LHCN-M2 (cell line): ENCODE measurements at places on chromosomes 1 and 21.

DNA sequence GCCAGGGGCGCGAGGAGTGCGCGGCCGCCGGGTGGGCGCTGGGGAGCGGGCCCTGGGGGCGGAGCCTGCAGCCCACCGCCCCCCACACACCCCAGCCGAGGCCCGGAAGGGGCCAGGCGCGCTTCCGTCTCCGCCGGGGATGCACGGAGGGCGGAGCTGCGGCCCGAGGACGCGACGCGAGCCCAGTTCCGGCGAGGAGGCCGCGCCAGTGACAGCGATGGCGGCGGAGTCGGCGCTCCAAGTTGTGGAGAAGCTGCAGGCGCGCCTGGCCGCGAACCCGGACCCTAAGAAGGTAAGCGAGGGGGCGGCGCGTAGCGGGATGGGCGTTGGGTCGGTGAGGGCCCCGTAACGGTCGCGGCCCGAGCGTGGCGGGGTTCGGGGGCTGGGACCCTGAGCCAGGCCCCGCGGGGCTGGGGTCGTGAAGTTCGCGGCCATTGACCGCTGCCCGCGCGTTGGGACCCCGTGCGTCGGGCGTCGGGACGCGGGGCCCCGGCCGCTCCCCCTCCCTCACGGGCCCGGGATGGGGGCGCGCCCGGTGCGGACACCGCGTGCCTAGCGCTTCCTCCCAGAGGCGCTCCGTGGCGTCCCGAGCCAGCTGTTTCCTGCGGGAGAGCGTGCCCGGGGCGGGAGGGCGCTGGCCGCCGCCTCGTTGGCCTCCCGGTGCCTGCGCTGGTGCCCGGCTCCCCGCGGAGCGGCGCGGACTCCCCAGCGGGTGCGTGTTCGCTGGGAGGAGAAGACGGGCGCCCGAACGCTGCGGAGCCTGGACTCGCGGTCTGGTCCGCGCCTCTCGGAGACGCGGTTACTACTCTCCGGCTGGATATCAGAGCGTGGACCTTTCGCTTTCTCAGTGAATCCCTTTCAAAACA lies at the start of gene ELOA:
ELOA (plus strand) TSS at position 185 of the 866 bp plus-strand sequence; CDS start at position 218, 33 bp downstream.
- peak; percentile 59 for DNase-seq

GRCh38 chr1:56958526-56958925 lies 7.3 kb downstream of the C8B start:
- DNase-seq, result no peak

GRCh38 chr1:227768125-227768439 lies 32.8 kb downstream of the SNAP47 start:
- DNase-seq, result no peak

- DNase-seq, result no peak
Observed at GRCh38 chr21:25657140-25657539, 18.1 kb downstream of the JAM2 start.

DNA sequence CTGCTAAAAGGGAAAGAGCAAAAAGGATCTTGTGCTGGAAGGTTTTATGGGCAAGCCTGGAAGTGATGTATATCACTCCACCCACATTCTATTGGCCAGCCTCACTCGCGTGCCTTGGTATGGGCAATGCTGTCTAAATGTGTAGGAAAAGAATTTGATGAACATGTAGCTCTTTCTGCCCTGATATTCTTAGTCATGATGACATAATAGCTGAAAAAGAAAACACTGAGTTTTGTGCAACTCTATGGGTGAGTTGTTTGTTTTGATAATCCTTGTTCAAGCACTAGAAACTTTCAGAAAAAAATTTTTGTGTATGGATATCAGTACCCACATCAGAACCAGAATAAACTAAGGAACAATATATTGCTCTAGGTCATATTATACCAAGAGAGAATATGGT lies 231.5 kb upstream of the ST6GALNAC5 start:
- DNase-seq, result peak; percentile 1

DNA sequence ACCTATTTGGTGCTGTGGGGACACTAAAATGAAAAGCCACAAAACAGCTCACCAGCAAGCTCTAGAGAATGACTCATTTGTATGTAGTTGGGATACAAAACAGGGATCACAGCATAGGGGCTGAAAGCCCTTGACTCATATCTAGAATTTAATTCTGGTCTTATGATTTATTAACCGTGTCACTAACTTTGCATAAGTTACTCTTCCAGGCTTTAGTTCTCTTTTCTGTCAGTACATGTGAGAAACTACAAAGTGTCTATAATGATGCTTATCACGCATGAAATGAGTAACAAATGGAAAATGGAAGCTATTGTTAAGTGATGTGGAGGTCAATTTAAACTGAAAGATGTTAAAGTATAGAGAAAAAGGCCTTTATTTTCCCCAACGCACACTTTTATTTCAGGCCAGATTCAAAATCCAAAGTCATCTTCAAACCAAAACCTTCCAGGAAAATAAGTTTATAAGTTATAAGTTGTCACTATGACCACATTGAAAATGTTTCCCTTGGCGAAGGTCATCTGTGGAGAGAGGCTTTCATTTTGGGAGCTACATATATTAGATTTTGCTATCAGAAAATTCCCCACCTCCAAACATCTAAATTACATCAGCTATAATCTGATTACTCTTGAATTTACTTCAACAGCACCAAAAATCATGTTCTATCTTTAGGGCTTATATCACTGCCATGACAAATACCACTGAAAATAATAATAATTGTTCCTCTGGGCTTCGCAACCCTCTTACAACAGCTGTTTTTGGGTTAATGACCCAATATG lies 430.5 kb downstream of the MRPL39 start:
- DNase-seq, result no peak

- DNase-seq, result no peak
Observed at GRCh38 chr1:10687251-10687651, 109.2 kb downstream of the CASZ1 start.

- peak; percentile 19 for DNase-seq
Observed at GRCh38 chr1:170586321-170587252, 54.6 kb downstream of the GORAB start.

- peak; percentile 30 for DNase-seq
Observed at GRCh38 chr1:214379236-214379970, 98.4 kb downstream of the SMYD2 start.

DNA sequence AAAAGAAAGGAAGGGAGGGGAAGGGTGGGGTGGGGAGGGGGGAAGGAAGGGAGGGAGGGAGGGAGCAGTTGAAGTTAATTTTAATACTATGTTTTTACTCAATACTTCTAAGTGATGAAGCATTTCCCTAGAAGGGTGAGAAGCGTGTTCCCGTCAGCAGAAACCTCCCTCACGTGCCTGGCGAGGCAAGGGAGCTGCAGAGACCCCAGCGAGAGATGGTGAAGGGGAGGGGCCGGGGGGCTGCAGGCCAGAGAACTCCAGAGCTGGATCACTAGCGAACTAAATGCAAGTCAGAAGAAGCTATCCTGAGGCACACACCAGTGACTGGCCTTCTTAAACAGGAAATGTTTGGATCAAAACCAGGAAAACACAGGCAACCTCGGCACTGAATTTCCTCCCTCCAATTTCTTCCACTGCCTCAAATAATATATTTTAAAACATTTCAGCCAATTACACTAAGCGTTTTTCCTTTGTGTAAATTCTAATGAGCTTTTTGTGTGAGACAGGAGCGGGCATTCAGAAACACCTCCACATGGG lies 18.0 kb downstream of the WDR4 start:
- no peak for DNase-seq

DNA sequence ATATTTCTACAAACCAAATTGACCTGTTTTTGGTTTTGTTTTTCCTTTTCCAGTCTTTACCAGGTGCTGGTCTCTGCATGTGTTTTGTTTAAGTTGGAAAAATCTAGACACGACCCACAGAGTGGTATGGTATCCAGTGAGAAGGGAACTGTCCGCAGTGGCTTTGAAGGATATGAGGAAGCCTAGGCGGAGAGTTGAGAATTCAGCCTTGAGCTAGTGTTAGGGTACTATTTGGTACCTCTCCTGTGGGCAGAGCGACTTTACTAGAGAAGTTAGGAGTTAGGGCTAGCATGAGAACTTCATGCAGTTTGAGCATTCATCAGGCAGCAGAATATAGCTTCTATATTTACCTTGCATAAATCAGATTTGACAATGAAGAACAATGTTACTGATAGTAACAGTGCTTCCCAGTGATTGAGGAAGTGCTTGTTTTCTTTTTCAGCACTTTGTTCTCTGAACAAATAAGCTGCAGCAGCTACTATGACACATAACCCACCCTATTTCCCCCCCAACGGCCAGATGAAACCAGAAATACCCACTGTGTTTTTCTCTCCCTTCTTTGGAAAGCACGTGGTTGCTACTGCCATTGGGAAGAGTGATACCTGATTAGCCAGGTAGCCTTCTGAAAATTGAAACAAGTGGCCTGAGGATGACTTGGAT lies 19.0 kb downstream of the MRPS6 start:
- DNase-seq, result no peak

- peak; percentile 61 for DNase-seq
Observed at GRCh38 chr1:163013826-163014600, 55.1 kb upstream of the RGS4 start.

DNA sequence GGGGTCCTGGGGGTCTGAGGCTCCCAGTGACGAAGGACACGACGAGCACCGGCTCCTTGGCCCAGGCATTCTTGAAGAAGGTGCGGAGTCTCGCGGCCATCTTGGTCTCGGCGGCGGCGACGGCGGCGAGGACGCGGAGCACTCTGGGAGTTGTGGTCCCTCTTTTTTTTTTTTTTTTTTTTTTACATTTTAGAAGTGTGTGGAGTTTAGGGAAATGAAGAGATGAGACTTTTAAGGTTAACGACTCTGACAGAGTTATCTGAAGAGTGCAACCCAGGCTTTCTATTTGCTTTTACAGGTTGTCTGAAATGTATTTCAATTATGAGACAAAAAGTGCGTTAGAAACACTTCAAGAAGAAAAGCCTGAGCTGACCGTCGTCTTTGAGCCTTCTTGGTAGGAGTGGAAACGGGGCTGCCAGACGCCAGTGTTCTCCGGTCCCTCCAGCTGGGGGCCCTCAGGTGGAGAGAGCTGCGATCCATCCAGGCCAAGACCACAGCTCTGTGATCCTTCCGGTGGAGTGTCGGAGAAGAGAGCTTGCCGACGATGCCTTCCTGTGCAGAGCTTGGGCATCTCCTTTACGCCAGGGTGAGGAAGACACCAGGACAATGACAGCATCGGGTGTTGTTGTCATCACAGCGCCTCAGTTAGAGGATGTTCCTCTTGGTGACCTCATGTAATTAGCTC lies 9.7 kb downstream of the OR2B11 start:
- DNase-seq, result peak; percentile 57
